ENCODE measurements at places on chromosomes 3 and 15.

- DNase-seq, result no peak
Observed at GRCh38 chr15:31446546-31446945, 119.9 kb downstream of the KLF13 start.

DNA sequence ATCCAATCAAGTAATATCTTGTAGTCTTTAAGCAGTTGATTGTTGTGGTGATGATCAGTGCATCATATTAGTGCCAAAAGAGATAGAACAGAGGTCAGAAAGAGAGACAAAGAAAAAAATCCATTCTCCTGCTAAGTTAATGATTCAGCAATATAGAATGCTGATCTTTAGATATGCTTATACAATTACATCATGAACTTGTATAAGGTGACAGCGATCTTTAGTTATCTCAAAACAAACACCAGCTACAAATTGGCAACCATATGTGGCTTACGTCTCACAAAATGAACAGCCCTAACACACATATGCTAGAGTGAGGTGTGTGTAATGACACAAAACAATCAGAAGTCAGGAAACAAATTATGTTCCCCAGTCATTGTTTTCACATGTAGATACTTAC lies 12.5 kb downstream of the LSAMP start:
- no peak for DNase-seq

DNA sequence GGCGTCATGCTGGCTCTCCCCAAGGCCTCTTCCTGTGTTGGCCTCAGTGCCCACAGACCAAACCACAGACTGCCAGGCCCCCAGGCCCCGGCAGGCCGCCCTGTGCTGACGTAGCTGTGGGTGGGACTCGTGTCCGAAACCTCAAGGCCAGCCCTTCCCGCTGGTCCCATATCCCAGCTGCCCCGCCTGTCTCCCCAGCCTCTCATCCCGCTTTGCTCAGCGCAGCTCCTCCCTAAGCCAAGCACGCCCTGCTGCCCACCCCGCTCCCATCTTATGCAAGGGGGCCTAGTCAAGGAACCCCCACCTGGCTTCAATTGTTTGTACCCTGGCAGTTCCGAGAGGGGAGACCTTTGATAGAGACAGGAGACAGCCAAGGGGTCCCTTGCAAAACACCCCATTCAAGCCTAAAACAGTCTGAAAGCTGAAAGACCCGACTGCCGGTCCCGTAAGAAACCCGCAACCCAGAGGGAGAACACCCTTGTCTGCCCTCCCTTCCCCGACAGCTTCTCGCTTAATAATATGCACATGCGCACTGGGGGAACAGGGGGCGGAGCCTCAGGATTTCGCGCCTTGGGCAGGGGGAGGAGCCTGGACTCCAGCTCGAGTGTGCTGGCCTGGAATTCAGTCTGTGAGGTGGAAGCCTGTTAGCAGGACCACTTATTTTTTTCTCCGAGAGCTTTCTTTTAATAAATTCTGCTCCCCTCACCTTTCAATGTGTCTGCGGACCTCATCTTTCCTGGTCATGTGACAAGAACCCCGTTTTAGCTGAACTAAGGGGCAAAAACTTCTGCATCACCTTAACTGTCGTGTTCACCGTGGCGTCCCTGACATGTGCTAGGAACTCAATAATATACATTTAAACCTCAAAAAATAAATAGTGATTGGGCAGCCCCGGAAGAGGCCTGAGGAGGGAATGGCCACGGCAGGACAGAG lies 17.2 kb downstream of the TNFAIP8L3 start:
- DNase-seq, result no peak

- DNase-seq, result no peak
Observed at GRCh38 chr3:15657016-15657415, 55.5 kb downstream of the BTD start.

GRCh38 chr15:65110676-65111292 lies 4.2 kb downstream of the UBAP1L start:
- DNase-seq, result no peak

GRCh38 chr3:181917027-181917426 lies 205.3 kb downstream of the SOX2 start:
- DNase-seq, result no peak

- no peak for DNase-seq
Observed at GRCh38 chr3:4719046-4719501, 225.9 kb downstream of the ITPR1 start.

DNA sequence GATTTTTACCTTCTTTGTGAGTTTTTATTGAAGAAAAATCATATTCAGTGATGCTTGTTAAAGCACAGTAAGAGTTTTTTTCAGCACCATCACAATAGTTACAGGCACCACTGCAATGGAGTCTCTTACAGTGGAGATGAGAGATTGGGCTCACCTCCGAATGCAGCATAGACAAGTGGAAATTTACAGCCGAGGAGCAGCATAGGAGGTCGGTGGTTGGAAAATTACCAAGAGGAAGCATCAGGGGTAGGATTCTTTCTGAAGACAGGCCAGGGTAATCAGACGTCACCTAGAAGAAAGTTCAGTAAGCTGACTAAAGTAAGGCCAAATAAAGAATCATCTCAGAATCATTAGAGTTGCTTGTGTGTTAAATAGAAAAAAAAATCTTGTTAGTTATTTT lies 491.6 kb downstream of the RBMS3 start:
- DNase-seq, result no peak

GRCh38 chr3:9340472-9340902 lies 22.4 kb upstream of the THUMPD3 start:
- DNase-seq, result no peak

DNA sequence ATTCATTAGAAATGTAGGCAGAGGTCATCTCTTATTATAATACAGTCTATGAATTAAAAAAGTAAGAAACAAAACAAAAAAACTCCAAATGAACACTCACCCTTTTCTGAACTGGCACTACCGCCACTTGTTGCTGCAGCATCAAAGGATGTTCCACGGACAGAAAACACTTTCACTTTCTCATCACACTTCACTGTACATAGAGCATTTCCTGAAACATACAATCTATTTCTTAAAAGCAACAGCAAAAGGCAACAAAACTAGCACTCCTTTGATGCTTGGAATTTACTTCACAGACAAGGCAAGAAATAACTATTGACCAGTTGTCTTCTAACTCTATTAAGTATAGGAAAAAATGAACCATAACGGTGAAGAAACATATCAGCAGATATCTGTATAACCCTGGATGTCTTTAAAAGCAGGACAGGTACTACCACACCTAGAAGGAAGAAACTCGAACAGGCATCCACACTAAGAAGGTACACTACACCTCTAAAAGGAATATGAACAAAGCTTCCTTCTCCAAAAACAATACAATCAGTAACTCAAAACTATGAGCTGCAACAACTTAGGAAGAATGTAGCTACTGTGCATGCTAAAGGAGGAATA lies 24.9 kb downstream of the ETFA start:
- DNase-seq, result no peak

DNA sequence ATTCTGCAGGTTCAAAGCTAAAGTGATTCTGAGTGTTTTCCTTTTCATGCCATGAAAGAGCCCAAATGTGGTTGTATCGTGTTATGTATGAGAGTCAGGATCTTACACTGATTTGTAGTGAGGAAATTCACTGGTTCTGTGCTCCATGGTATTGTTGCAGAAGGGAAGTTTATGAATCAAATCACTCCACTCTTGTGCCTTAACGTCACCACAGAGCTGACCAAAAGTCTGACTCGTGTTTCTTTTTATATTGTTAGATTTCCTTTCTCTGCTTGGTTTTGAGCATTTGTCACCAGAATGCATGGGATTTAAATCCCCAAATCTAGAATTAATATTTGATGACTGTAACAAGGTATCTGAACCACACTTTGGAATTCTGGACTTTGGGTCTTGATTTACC lies 29.1 kb upstream of the SLC30A4 start:
- DNase-seq, result no peak

DNA sequence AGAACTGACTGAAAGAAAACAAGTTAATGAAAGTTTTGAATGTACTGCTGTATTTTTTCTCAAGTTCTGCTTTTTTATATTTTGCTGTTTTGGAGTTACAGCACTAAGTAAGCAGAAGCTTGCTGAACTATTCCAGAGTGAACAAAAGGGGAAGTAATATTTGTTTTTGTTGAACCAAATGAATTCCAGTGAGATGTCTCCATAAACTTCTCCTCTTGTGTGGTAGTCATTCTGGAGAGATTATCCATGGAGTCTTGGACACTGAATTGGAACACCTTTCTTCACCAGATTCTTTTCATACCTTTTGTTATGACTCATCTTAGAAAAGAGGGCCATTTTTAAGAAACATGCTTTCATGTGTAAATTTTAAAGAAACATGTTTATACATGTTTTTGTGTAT lies 8.8 kb downstream of the ANKUB1 start:
- peak; percentile 39 for DNase-seq

GRCh38 chr15:39299486-39300267 lies 281.2 kb upstream of the THBS1 start:
- DNase-seq, result no peak

- DNase-seq, result no peak
Observed at GRCh38 chr3:50585919-50586762, 16.8 kb downstream of the HEMK1 start.

DNA sequence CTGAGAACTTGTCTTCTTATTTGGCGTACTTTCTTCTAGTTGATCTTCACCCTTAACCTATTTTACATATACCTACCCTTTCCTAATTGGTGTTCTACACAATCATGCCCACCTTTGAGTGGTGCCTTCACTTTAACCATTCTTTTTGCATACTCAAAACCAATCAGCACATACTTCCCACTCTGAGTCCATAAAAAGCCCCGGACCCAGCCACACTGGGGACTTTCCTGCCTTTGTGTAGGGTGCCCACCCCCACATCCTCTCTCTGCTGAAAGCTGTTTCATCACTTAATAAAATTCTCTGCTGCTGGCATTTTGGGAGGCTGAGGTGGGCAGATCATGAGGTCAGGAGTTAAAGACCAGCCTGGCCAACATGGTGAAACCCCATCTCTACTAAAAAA lies 15.9 kb upstream of the CHST2 start:
- no peak for DNase-seq

GRCh38 chr3:138781012-138781470 lies 53.7 kb downstream of the PIK3CB start:
- no peak for DNase-seq

DNA sequence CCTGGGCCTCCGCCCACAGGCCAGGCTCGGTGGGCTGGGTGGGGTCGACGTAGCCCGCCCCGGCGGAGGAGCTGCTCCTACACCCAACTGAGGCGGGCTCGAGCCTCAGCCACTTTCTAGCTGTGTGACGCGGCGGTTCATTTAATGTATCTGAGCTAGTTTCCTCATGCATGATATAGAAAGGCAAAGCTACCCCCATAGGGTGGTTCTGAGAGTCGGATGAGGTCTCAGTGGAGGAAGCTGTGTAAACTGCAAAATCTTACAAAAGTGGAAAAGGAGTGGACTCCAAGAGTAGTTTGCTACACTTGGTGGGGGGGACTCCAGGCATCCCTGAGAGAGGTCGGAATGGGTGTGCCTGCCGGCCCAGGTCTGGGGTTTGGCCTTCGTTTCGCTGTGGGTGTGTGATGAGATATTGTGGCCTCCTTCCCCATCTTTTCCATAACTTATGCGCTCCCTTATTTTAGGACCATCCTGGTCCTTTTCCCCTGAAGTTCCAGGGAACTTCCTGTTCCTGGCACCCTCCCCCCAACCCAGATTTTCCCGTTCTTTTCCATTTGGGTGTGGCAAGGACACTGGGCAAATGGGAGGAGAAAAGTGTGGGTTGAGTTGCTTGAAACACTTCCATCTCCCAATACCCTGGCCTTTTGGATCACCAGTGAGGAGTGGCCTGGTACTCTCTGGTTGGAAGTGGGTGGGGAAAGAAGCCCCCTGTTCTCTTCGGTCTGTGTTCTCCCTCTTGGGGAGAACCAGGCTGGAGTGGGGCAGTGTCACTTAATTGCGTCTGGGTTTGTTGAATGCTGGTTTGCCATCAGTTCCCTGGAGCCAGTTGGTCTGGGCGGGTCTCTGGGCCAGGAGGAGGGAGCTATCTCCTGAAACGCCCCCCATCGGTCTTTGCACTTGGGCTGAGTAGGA lies 1.1 kb downstream of the PDIA5 start:
- DNase-seq, result no peak

DNA sequence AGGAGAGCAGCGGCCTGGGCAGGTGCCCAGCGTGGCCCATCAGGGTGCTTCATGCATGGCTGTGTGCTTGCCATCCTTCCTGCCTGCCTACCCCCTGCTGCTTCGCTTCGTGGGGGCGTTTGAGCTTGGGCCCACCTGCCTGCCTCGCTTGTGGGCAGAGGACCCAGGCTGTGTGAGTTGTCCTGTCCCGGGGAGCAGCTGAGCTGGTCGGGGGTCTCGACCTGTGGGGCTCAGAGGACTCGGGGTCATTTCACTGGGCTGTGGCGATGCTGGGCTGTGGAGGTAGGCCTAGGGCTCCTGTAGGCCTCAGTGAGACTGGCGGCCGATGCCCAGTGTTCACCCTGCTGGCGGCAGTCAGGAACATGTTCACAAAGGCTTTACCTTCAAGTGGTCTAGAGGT lies 12.1 kb upstream of the STAB1 start:
- no peak for DNase-seq

DNA sequence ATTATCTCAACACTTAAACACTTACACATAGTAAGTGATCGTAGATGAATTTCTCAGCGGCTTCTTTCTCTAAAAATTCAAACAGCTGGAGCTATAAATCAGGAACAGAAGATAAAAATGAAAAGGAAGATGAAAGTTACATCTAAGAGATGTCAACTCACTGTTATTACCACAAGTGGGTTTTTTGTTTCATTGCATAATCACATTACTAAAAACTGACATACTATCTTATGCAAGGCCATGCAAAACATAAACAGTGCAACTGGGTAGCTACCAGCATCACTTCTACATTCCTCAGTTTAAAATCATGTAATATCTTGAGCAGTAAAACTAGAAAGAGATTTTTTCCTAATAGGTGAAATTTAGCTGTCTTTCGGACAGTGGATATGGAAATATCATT lies 14.9 kb downstream of the MINDY4B start:
- DNase-seq, result peak; percentile 23

- no peak for DNase-seq
Observed at GRCh38 chr3:24952388-24952787, 457.7 kb upstream of the THRB start.

DNA sequence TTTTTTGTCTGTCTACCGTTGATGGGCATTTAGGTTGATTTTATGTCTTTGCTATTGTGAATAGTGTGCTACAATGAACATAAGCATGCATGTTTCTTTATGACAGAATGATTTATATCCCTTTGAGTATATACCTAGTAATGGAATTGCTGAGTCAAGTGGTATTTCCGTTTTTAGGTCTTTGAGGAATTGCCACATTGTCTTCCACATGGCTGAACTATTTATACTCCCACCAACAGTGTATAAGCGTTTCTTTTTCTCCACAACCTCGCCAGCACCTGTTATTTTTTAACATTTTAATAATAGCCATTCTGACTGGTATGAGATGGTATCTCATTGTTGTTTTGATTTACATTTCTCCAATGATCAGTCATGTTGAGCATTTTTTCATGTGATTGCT lies 89.6 kb upstream of the GALNT15 start:
- DNase-seq, result no peak

DNA sequence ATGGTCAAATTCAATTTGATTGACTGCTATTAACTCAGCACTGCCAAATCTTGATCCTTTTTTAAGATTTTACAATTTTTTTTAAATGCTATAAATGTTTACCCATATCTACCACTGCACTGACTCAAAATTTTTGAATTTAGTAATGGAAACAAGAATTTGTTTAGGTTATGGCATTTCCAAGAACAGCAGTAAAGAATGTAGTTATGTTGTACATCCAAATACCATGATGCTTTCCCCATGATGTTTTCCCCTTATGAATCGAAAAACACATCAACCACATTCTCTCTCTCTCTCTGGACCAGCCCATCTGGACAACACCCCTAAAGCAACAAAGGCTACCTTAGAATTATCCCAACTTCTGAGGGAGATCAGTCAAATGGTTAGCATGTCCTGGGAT lies 14.2 kb downstream of the CHRM5 start:
- DNase-seq, result no peak

- DNase-seq, result no peak
Observed at GRCh38 chr15:74821091-74821789, 5.2 kb upstream of the CPLX3 start.

All from SIG-M5 (cell line).